Activated T-cell treated with anti-CD3 and anti-CD28 coated beads, Interleukin-2, amount 50 U/mL, for 48 hours (primary cell): ENCODE measurements at places on chromosomes 12 and 14.

- DNase-seq, result no peak
Observed at GRCh38 chr12:81332054-81332453, 254.2 kb downstream of the ACSS3 start.

DNA sequence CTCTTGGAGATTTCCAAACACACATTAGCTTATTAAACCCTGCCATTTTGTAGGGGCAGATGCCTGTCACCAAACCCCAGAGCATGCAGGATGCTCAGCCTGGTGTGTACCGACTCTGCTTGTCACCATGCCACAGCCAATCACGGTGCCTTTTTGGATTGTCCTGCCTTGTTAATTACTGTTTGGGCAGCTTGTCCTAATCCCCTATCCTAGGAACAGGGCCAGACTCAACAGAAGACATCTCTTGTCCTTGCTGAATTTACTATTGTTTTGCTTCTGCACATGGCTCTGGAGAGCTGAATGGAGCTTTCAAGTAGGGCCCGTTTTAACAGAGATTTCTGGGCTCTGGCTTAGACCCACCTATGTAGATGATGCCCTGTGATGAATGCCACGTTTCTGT is 388.5 kb downstream of the AACS start:
- no peak for DNase-seq

DNA sequence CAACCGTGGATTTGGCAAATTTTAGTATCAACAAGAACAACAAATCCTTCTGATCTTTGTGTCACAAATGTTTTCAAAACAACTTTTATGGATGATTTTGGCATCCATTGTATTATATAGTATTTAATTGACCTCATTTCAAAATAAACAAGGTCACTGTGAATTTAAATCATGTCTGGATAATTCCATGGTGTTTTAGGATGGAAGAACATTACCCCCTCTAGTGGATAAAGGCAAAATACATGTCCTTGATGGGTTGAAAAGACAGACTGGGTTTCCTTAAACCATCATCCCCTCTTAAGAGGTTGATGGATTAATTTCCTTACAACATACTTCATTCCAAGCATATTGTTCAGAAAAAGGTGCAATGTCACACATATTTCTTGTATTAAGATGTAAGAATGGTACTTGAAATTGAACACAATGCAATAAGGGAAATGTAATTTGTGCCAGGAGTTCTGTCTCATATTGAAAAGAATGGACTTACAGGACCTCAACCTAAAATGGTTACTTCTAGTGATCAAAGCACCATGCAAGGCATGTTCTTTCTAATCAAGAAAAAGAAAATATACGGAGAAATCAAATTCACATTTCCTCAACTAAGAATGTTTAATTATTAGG is 352.0 kb downstream of the BCAT1 start:
- DNase-seq, result no peak

DNA sequence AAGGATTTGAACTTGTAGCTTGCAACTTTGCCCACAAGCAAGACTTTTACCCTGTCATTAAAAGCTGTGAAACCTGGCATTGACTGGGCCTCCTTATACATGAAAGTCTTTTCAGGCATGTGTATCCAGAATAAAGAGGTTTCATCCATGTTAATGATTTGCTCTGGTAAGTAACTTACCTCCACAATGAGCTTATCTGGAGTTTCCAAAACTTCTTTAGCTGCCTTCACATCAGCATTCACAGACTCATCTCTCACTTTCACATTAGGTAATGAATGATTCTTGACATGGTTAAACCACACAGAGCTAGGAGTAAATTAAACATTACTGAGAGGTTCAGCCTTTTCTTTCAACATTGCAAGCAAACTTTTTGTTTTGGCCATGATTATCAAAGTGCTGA is 234.4 kb upstream of the CLEC14A start:
- no peak for DNase-seq

GRCh38 chr12:57153415-57153997 is 6.1 kb upstream of the LRP1-AS start:
- no peak for DNase-seq

GRCh38 chr14:66070542-66071319 is 415.4 kb upstream of the CCDC196 start:
- DNase-seq, result peak; percentile 81

DNA sequence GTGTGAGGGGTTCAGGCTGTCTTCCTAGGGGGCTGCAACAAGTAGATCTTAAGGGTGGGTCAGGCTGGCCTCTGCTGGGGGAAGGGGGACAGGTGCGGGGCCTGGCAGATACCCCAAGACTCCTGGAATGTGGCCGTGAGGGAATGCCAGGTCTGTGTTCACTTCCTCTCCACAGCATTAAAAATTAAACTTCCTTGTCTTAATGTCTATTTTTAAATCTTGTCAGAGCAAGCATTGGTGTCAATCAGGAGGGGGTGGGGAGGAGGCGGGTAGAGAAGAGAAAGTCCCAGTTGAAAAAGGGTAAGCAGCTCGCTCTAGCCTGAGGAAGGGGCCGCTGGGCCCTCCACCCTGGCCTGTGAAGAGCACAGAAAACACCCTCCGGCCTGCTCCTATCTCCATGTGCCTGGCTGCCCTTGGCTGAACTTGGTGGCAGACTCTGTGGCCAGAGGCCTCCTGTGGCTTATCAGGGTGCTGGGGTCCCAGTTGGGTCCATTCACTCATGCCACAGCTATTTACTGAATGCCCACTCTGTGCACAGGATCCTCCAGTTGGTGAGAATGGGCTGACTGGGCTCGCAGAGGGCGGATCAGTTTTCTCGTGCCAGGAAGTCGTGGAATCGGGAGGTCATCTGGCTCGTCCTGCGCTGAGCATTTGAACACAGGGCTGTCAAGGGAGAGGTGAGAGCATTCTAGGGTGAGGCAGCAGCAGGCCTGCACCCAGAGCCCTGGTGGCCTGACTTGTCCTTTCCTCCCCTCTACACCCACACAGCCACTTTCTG is 128.8 kb downstream of the TSPAN9 start:
- no peak for DNase-seq

DNA sequence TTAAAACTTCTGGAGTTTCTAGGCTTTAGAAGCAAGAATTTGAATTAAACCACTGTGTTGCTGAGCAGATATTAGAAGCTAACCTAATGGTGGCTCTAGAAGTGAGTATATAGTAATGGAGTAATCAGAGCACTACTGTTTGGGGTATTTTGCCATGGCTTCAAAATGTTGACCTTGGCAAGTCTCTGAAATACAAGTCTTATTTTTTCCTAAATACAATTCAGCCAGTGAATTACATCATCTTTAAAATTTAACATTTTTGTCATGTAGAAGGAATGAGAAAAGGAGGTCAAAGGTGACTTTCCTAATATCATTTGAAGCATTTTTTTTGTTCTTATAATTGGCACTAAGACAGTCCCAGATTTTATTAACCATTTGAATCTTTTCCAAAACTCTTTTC is 25.2 kb downstream of the PMCH start:
- no peak for DNase-seq

- DNase-seq, result no peak
Observed at GRCh38 chr12:99157946-99158345, 489.6 kb upstream of the GARIN6 start.

DNA sequence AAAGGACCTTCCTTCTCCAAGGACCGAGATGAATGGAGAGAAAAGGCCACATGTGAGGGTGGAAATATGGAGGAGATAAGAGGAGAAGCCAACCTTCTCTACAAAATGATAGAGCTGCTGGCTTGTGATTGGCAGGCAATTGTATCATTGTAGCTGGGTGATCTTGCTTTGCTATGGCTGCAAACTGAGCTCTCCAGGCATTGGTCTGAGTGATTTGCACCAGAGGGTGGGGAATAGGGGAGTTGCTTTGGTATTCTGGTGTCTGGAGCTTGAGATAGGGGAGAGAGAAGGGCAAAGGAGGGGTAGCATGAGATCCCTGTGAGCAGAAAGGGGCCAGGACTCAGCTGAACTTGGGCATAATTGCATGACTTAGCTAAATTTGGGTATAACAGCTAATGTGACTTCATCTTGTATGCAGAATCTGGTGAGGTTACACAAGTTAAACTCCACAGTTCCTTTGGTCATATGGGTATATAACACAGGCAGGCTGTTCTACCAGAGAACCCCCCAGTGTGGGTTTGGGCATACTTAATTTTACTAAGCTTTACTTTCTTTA is 72.0 kb downstream of the FOS start:
- DNase-seq, result no peak

DNA sequence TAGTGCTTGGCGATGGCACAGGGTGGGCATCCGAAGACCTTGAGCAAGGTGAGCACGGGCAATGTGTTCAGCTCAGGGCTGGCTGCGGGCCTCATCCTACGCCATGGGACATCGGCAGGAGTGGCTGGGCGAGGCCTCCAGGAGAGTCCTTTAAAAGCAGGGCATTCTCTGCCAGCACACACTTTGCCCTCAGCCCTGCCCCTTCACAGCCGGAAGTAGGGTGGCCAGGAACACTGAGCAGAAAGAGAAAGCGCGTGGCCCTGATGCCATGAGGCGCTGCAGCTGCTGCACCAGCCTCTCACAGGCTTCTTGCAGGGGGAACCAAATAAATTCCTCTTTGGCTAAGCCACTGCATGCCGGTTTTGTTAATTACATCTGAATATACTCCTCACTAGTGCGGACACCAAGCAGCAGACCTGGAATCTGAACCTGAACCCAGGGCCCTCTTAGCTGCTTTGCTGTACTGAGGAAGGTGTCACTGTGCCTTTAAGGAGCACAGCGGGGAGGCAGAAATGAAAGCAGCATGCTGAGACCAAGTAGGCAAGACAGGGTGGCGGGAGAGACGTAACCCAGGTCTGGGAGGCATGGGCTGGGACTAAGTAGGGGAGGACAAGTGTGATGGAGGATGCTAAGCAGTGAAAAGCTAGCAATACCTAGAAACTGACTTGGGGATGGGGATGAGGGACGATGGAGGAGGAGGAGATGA is 155.2 kb downstream of the TTC7B start:
- DNase-seq, result no peak

- DNase-seq, result no peak
Observed at GRCh38 chr12:71804505-71804904, 35.1 kb upstream of the TBC1D15 start.

GRCh38 chr12:108996320-108996719 is 24.5 kb downstream of the SVOP start:
- DNase-seq, result no peak

DNA sequence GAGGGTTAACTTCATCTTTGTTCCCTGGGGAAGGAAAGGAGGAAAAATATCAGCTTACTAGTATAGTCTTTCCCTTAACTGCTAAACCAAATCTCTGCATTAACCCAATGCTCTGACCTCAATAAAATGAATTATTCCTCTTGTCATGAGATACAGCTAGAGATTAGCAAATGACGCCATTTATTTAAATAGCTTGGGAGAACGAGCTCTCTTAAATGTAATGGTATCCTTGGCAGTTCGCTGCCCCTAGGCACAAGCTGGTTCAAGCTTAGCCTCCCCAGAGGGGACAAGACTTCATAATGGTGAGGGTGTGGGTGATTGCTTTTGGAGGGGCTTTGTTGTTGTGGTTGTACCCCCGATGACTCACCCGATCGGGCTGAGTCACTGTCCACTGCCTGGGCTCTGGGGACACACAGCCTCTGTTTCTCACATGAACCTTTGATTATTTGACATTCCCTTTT is 19.6 kb downstream of the FNTB start:
- DNase-seq, result no peak
